ENCODE measurements at places on chromosomes 2 and 18. TPM values are rescaled to one million over a fixed set of nuclear protein-coding genes. Genes with fewer than 3 reads are reported as not detected.

DNA sequence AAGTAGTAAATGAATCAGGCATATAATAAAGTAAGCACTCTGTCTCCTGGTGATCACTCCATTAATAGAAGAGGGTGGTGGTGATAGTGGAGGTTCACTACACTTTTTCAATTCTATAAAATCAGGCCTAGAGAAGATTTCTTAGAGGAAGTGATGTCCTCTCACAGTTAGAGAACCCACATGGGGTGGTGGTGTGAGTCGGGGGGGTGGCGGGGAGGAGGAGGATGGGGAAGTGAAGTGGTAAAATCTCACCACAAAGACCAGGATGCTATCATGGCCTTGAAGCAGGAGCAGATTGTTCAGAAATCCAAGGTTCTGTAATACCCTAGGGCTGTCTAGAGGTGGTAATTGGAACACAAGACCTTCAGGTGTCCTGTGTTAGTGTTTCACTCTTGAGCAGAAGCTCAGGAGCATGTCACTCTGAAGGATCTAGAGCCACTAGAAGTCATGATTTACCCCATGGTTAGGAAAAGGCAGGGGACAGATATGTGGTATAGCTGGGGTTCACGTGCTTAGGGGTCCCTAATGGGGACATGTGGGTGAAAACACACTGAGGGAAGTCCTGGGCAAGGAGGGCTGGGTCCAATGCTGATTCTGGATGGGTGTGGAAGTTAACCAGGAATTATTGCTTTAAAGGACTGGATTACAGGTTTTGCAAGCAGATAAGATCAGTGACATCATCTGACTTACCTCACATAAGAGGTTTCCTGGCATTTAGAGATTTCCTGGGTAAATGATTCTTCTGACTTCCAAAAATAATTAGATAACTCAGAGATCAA is 31.0 kb downstream of the RNF125 start:
- DNase-seq: peak; percentile 78
- no peaks in the 10 kb centered on the region for H3K27me3 ChIP-seq
- peak overlapping the region; percentile 85 for H3K27ac ChIP-seq
- H3K36me3 ChIP-seq: peaks cover 68% of the 10 kb centered on the region

GRCh38 chr2:160432633-160433032 is 61.0 kb downstream of the RBMS1 start:
- no peak overlapping the region for H3K4me3 ChIP-seq
- no peak for DNase-seq
- no peak overlapping the region for H3K27ac ChIP-seq
- H3K27me3 ChIP-seq: no peaks in the 10 kb centered on the region

GRCh38 chr2:164151522-164151921 is 415.7 kb upstream of the FIGN start:
- no peak overlapping the region for H3K4me3 ChIP-seq
- H3K4me1 ChIP-seq: no peaks in the 10 kb centered on the region
- no peak for DNase-seq
- H3K36me3 ChIP-seq: no peaks in the 10 kb centered on the region

Gene CROCC2
- not detected for total RNA-seq

Gene MARCHF4
- not detected for total RNA-seq

Gene EFEMP1
- not detected for total RNA-seq

Gene ABCG5
- total RNA-seq: not detected

Gene BMPR2
- 6.3 TPM for total RNA-seq

All from activated CD8-positive, alpha-beta T cell treated with anti-CD3 and anti-CD28 coated beads, Interleukin-2, amount 10 ng/mL, durations not matched to agents 7 days and 5 days (primary cell).